ENCODE measurements at places on chromosomes 1 and 21. TPM values are rescaled to one million over a fixed set of nuclear protein-coding genes. Genes with fewer than 3 reads are reported as not detected.

- no peak for DNase-seq
These were observed 32.1 kb downstream of the JAK1 start for GRCh38 chr1:64934115-64934877.

CYP4B1 gene
- not detected for total RNA-seq

CD2 gene
- total RNA-seq: not detected

GRCh38 chr1:163076446-163076845, 7.3 kb downstream of the RGS4 start:
- no peak for DNase-seq

GRCh38 chr1:184368354-184368753, 18.5 kb upstream of the C1orf21 start:
- no peak for DNase-seq

- no peak for DNase-seq
These were observed 47.4 kb downstream of the PLA2G4A start for GRCh38 chr1:186875896-186876835.

- no peak for DNase-seq
These were observed 262.1 kb downstream of the AKT3 start for GRCh38 chr1:243587823-243588560.

CGN gene
- 1.7 TPM for total RNA-seq

DNA sequence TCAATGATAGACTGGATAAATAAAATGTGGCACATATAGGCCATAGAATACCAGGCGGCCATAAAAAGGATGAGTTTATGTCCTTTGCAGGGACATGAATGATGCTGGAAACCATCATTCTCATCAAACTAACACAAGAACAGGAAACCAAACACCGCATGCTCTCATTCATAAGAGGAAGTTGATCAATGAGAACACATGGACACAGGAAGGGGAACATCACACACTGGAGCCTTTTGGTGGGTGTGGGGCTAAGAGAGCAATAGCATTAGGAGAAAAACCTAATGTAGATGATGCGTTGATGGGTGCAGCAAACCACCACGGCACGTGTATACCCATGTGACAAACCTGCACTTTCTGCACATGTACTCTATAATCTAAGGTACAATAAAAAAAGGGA, 883.4 kb upstream of the PRMT6 start:
- DNase-seq: no peak

GRCh38 chr1:50424045-50424883, 1.0 kb upstream of the DMRTA2 start:
- no peak for DNase-seq

GRCh38 chr1:22773981-22774832, 63.6 kb downstream of the EPHB2 start:
- no peak for DNase-seq

SEMA4A gene
- 1.8 TPM for total RNA-seq

- no peak for DNase-seq
These were observed 23.4 kb upstream of the RGS16 start for GRCh38 chr1:182627622-182628021.

- no peak for DNase-seq
These were observed 100.5 kb downstream of the NPHP4 start for GRCh38 chr1:5891736-5892135.

SIM2 gene
- 1.5 TPM for total RNA-seq

SMCP gene
- not detected for total RNA-seq

- DNase-seq: no peak
These were observed 825 bp downstream of the FABP3 start for GRCh38 chr1:31372051-31372450.

DNA sequence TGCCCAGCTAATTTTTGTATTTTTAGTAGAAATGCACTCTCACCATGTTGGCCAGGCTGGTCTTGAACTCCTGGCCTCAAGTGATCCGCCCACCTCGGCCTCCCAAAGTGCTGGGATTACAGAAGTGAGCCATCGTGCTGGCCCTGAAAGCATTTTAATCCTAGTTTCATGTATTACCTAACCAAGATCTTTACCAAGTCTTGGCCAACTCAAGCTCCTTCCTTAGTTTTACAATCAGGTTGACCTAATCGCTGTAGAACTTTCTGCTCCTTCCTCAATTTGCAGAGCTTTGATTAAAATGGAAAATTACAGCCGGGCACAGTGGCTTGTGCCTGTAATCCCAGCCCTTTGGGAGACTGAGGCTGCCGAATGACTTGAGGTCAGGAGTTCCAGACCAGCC, 3.2 kb upstream of the TMEM63A start:
- DNase-seq: no peak

GRCh38 chr21:17088500-17088899, 424.3 kb upstream of the CXADR start:
- DNase-seq: no peak

DNA sequence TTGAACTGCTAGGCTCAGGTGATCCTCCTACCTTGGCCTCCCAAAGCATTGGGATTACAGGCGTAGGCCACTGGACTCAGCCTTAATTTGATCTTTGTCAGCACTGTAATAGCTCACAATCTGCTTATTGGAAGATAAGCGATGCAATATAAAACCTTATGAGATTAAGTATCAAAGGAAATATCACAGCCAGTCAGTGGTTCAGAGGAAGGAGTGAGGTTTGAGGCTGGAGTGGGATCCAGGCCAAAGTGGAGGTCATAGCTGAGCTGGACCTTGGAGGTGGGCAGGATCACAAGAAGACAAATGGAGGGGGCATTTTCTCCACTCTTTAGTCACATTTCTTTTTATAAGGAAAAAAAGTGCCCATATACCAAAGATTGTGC, 228.5 kb downstream of the RHOU start:
- no peak for DNase-seq

DNA sequence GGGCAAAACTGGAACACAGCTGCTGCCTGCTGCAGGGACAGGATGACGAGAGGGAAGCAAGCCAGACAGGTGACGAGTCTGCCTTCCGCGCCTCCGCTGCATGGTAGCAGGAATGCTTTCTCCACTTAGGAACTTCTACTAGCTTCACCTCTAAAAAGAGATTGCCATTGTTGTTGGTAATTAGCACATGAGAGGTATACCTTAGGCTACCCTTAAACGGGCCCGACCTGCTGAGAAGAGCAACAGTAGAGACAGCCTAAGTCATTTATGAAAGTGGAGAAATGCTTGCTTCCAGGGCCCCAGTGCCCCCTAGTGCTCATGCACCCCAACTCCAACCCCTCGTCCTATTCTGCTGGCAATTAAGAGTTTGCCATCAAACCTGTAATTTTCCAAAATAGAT, 96.9 kb upstream of the AKT3 start:
- DNase-seq: peak; percentile 53

DNA sequence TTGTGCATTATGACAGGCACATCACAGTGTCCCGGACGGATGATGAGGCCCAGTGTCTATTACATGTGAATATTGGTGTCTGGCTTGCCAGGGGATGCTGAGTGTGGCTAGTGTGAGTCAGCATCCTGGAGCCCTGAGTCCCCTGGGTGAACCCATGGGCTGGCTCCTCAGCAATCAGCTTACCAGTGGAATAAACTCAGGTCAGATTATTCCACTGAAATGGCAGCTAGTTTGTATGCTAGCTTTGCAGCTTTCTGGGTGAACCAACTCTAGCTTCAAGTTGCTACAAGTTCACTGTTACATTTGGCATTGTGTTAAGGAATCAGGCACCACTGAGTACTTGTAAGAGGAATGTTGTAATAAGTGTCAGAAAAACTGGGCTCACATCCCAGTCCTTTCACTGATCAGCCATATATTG, 23.9 kb upstream of the RPTN start:
- DNase-seq: no peak

DNA sequence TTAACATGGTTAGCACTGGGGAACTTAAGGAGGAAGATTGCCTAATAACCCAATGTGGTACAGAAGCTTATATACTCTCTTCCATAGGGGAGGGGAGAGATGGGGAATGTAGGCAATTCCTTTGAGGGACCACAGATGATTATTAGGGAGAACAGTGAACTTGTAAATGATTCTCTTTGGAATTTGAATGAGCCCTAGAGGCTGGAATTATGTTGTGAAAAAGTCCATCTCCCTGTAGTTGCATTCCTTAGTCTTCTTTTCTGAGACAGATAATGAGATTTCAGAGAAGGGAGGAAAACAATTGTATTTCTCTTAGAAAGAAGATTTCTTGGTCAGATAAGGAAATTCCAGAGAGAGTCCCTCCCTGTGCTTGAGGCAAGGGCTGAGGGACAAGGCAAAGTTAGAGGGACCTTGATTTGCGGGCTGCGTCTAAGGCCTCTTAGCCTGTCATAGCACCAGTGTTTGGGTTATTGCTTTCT, 89.0 kb upstream of the HMCN1 start:
- no peak for DNase-seq

LRIG2 gene
- 14.5 TPM for total RNA-seq

OR2T12 gene
- total RNA-seq: not detected

- no peak for DNase-seq
These were observed 1.2 kb upstream of the IFFO2 start for GRCh38 chr1:18957532-18958300.

DNA sequence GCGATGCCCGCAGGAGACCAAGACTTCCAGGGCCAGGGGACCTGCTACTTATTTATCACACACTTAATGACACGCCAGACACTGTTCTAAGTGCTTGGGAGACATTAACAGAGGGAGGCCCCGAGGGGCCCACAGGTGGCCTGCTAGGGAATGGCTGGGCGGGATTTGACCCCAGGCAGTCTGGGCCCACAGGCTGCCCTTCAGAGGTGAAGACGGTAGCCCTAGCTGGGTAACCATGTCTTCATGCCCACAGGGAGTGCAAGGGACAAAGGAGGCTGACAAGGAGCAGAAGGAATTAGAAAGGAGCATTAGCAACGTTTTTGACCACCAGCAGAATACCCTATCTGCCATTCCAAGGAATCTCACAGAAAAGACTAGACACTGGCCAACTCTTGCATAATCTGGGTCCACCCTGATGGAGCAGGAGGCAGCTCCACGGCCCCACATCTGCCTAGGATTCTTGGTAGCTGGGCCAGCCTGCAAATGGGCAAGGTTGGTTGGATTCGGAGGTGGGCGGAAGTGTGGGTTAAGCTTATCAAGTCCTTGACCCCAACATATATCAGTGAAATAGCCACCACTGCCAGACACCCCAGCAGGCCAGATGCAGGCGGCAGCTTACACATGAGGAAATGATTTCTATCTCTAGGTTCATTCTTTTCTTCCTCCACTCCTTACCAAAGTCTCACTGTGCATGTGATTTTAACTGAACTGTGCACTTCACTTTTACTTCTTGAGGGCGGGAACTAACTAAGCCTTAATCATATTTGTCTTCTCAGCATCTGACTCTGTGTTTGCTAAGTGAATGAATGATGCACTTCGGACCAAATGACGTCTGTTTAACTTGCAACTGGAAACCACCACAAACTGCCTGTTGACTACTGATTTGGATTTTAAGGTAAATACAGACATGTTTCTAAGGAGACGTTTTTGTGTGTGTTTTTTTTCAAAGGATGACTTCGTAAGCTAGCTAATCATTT, 3.4 kb upstream of the ETS2 start:
- no peak for DNase-seq

FCRL6 gene
- total RNA-seq: not detected

- no peak for DNase-seq
These were observed 234.1 kb upstream of the VAMP3 start for GRCh38 chr1:7536891-7537591.

GRCh38 chr1:65050735-65051134, 84.4 kb upstream of the JAK1 start:
- DNase-seq: no peak

All from osteocyte (in vitro differentiated cells).